ENCODE measurements at places on chromosomes 1 and 21.
A peak's percentile ranks its signal among the peaks of the same experiment; 100 is the strongest.

- no peak for DNase-seq
These were observed 45.1 kb upstream of the MPC2 start for GRCh38 chr1:167981933-167982332.

DNA sequence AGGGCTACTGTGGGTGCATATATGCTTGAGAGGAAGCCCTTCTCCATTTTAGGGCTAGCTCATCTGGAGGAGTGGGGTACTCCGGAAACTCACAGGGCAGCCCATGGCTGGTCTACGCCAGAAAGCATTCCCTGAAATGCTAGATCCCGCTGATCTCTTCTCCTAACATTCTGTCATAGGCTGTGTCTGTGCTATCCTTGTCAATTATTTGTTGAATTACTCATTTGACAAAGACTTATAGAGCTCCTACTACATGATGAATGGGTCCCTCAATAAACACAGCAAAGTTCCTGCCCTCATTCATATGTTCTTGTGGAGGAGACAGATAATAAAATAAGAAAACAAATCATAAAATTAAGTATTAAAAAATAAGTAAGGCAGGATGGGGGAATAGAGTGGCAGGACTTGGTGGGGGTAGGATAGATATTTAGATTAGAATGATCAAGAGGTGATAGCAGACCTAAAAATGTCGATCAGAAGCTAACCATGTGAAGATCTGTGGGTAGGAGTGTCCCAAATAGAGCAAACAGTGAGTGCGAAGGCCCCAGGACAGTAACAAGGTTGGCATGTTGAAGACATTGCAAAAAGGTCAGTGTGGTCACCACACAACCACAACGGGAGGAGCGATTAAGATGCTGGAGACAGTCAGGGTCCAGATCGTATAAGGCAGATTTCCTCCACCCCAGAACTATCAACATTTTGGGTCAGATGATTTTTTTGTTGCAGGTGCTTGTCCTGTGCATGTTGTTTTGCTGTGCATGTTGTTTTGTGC, 13.2 kb downstream of the NGF start:
- DNase-seq = no peak

DNA sequence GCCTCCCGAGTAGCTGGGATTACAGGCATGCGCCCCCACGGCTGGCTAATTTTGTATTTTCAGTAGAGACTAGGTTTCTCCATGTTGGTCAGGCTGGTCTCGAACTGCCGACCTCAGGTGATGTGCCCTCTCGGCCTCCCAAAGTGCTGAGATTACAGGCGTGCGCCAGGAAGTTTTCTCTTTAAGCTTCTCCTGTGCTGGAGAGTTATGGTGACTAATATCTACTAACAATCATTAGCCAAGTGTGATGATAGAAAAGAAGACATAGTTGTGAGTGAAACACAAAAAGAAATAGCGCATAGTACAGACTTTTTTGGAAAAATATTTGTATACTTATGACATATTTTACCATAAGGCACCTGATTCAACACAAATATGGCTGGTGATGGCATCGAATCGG, 56.5 kb downstream of the SETD4 start:
- no peak for DNase-seq

DNA sequence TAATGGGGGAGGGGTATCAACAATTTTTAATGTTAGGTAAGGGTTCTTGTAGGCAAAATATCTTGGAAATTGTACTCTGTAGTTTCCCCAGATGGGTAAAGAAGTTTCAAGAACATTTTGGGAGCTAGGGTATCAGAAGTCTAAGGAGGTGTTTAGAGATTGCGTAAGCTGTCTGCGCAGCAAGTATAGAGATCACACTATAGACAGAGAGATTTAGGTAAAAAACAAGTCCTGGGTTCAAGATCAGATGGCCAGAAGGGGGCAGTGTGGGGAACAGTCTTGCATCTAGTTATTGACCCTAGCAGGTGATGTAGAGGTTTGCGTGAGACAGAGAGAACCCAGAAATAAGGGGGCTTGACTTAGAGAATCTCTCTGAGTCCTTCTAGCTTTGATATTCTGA, 80.8 kb downstream of the S1PR1 start:
- no peak for DNase-seq

- no peak for DNase-seq
These were observed 151.6 kb upstream of the IVNS1ABP start for GRCh38 chr1:185468626-185469025.

GRCh38 chr1:92711473-92712165, 73.3 kb downstream of the EVI5 start:
- peak; percentile 13 for DNase-seq

GRCh38 chr1:200147742-200148141, 120.2 kb downstream of the NR5A2 start:
- no peak for DNase-seq

DNA sequence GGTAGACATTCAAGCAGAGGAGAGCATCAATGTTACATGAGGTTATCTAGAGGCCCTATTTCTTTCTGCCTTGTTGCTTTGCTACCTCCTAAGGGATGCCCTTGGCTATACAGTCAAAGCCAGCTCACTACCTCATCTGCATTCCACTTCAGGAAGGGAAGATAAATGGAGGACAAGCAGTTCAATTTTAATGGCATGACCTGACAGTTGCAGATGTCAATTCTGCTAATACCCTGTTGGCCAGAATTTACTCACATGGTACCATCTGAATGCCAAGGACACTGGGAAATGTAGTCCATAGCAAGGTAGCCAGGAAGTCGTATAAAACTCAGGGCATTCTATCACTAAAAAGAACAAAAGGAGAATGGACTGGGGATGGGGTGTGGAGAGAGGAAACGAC, 31.5 kb downstream of the PALMD start:
- no peak for DNase-seq

- no peak for DNase-seq
These were observed 540.1 kb upstream of the RGS18 start for GRCh38 chr1:191618181-191618580.

- DNase-seq = no peak
These were observed 763.6 kb downstream of the ADGRL2 start for GRCh38 chr1:82564333-82564732.

DNA sequence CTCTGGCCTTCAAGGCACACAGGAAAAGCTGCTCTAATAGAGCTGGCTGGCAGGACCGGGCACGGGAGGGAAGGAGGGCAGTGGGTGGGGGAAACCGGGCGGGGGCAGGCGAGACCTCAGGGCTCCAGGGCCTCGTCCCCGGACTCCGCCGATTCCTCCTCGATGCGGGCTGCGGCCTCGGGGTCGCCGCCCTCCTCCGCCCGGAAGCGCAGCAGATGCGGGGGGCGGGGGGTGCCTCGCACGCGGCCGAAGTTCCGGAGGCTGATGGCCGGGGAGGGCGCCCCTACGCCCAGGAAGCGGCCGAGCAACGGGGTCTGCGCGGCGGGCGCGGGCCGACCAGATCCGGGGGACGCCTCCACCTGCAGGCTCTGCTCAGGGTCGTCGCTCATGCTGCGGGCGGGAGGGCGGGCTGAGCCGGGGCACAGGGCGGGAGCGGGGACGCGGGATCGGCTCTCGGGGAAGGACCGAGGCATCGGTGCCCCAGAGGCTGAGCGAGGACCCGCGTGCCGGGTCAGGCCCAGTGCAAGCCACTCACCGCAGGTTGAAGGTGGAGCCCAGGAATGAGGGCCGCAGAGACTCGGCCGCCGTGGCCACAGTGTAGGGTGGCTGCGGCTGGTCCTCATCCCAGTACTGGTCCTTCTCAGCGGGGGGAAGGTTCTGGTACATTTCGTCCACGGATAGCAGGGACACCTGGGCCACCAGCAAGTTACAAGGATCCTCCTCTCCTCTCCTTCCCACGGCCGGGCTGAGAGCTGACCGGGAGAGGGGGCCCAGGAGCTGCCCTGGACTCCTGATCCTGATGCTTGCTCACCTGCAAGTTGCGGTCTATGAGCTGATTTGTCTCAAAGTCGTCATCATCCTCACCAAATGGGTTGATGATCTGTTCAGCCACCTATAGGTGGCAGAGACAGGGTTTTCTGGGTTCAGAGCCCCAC, 3.6 kb downstream of the BEST4 start:
- no peak for DNase-seq

GRCh38 chr21:46597896-46598343, 7.0 kb downstream of the S100B start:
- DNase-seq = no peak

DNA sequence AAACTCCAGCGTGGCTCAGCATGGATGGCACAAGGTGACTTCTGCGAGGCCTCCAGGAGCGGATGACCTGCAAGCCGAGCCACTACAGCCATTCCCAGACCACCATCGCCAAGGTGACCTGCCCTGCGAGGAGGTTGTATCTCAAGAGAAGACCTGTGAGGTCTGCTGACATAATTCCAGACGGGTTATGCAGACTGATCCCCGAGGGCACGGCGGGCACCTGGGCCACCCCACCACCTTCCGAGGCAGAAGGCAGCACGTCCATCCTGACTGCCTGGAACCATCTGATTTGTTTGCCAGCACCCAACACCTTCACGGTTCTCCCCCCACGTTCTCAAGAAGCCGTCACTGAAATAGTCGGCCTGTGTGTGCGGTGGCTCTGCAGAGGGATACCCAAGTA, 56.8 kb upstream of the CNTN2 start:
- no peak for DNase-seq

DNA sequence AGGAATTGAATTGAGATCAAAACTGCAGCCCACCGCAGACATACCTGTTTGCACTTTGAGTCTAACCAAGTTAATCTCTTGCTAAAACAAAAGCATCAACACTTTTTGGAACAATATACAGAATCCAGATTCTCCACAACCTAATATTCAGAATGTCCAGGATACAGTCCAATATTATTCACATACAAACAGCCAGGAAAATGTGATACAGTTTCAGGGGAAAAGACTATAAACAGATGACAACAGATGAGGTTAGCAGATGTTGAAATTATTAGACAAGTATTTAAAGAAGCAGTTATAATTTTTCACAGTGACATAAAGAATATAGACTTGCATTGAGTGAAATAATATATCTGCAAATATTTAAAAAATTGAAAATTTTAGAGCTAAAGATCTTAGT, 678.1 kb upstream of the CXADR start:
- no peak for DNase-seq

GRCh38 chr1:28510970-28511440, 5.2 kb downstream of the RCC1 start:
- DNase-seq = no peak

- DNase-seq = no peak
These were observed 47.6 kb downstream of the KRTAP19-8 start for GRCh38 chr21:30990514-30991262.
